Endothelial cell (in vitro differentiated cells): ENCODE measurements at places on chromosomes 12 and 14. TPM values are rescaled to one million over a fixed set of nuclear protein-coding genes. Genes with fewer than 3 reads are reported as not detected.

MFAP5 gene
- total RNA-seq, result 0.31 TPM

RND1 gene
- total RNA-seq, result 1.0 TPM

STXBP6 gene
- total RNA-seq, result 0.51 TPM

LYZ gene
- total RNA-seq, result 3.6 TPM

NDUFA9 gene
- 96.7 TPM for total RNA-seq

WNT1 gene
- total RNA-seq, result not detected

IQSEC3 gene
- 13.2 TPM for total RNA-seq

ITGB7 gene
- 0.56 TPM for total RNA-seq

CHST11 gene
- total RNA-seq, result 11.8 TPM

CD69 gene
- 0.69 TPM for total RNA-seq

PAX9 gene
- total RNA-seq, result not detected

MYF6 gene
- total RNA-seq, result 0.31 TPM

BCL2L2 gene
- total RNA-seq, result 22.0 TPM

SVOP gene
- 0.15 TPM for total RNA-seq

ST8SIA1 gene
- 0.77 TPM for total RNA-seq

BMAL2 gene
- total RNA-seq, result 7.9 TPM

SLC39A5 gene
- not detected for total RNA-seq

KERA gene
- total RNA-seq, result not detected

ARHGDIB gene
- 217 TPM for total RNA-seq

ANO2 gene
- total RNA-seq, result 4.5 TPM

ACYP1 gene
- 5.8 TPM for total RNA-seq

KRT74 gene
- not detected for total RNA-seq

RNASE4 gene
- 1.0 TPM for total RNA-seq

BAZ1A gene
- 27.2 TPM for total RNA-seq

SDS gene
- not detected for total RNA-seq

EFS gene
- total RNA-seq, result 17.8 TPM

LRRC43 gene
- 0.31 TPM for total RNA-seq

IRF9 gene
- total RNA-seq, result 25.7 TPM

CTSG gene
- total RNA-seq, result not detected

KRT79 gene
- total RNA-seq, result not detected

MYO1A gene
- 0.36 TPM for total RNA-seq

IRAK3 gene
- 4.9 TPM for total RNA-seq

FAM222A gene
- total RNA-seq, result 14.2 TPM

LRCOL1 gene
- total RNA-seq, result not detected

CEBPE gene
- total RNA-seq, result not detected

KMT2D gene
- total RNA-seq, result 135 TPM

MIP gene
- total RNA-seq, result 0.10 TPM

EML5 gene
- 0.13 TPM for total RNA-seq

TBX3 gene
- total RNA-seq, result 0.41 TPM

SERPINA6 gene
- not detected for total RNA-seq

KLHL33 gene
- total RNA-seq, result 0.08 TPM

PLD4 gene
- 1.3 TPM for total RNA-seq

MDP1 gene
- total RNA-seq, result 17.4 TPM

PIANP gene
- 2.0 TPM for total RNA-seq

AGAP2 gene
- 27.0 TPM for total RNA-seq

TMEM63C gene
- 6.6 TPM for total RNA-seq

OR4M1 gene
- total RNA-seq, result not detected

TRAFD1 gene
- 38.8 TPM for total RNA-seq

POTEG gene
- not detected for total RNA-seq

FOXM1 gene
- 24.3 TPM for total RNA-seq

ARMH4 gene
- total RNA-seq, result 10.5 TPM

DYRK2 gene
- total RNA-seq, result 50.2 TPM

MYH7 gene
- 0.18 TPM for total RNA-seq

KLRD1 gene
- total RNA-seq, result 0.49 TPM

ARHGAP9 gene
- total RNA-seq, result 65.4 TPM

GLIPR1L2 gene
- total RNA-seq, result 0.26 TPM

KRT85 gene
- total RNA-seq, result not detected
